ENCODE measurements at places on chromosomes 13 and 19. TPM values are rescaled to one million over a fixed set of nuclear protein-coding genes. Genes with fewer than 3 reads are reported as not detected.

GRCh38 chr13:106521095-106521799 is 14.2 kb downstream of the EFNB2 start:
- no peak for DNase-seq

Gene ZNF600
- polyA plus RNA-seq, result 14.6 TPM

- DNase-seq, result peak; percentile 62
Measured at GRCh38 chr19:49210108-49210900, 52.7 kb downstream of the TRPM4 start.

GRCh38 chr19:13629687-13630357 is 123.5 kb upstream of the CACNA1A start:
- no peak for DNase-seq

DNA sequence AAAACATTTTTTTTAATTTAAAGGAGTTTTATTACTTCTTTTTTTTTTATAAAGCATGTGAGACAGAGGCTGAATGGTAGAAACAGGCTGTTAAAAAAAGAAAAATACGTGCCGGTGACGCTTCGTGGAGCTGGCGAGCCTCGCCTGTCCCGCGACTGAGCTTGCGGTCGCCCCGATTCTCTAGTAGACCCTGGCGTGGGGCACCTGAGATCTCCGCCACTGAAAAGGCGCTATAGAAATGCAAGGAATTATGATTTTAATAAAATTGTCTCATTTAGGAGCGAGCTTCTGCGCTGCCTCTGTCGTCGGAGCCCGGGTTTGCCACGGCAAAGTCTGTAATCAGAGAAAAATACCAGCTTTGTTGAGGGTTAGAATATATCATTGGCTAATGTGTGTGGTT is 18.4 kb downstream of the NFIX start:
- no peak for DNase-seq

Measured in hepatocyte (in vitro differentiated cells).